NCI-H187 (cell line): ENCODE measurements at places on chromosomes 5 and 9.

GRCh38 chr5:164555809-164556208 lies 1050.4 kb downstream of the MAT2B start:
- no peak for DNase-seq

- no peak for DNase-seq
Observed at GRCh38 chr5:165175041-165175440, 1669.6 kb downstream of the MAT2B start.

GRCh38 chr9:21754741-21755140 lies 47.7 kb upstream of the MTAP start:
- DNase-seq = no peak

DNA sequence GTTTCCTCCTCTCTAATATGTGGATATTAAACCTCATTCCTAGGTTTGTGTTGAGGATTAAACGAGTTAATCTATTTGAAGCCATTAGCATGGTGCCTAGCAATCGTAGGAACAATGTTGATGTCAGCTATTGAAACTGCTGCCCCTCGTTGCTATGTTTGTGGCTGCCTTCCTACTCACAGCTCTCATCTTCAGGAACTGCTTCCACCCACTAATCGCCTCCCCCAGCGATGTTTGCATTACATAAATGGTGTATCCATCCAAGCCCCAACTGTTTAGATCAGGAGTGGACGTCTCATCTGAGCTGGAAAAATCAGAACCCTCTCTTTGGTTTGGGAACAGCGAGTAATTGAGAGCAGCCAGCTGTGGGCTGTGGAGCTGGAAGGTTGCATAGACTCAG lies 416.6 kb downstream of the ARHGEF28 start:
- DNase-seq = no peak

- DNase-seq = no peak
Observed at GRCh38 chr5:54577528-54577927, 60.0 kb downstream of the SNX18 start.

- DNase-seq = no peak
Observed at GRCh38 chr5:142803428-142804125, 33.4 kb downstream of the ARHGAP26 start.

GRCh38 chr5:13985731-13986418 lies 41.4 kb upstream of the DNAH5 start:
- no peak for DNase-seq

GRCh38 chr5:157177953-157178352 lies 2.7 kb upstream of the ITK start:
- no peak for DNase-seq

DNA sequence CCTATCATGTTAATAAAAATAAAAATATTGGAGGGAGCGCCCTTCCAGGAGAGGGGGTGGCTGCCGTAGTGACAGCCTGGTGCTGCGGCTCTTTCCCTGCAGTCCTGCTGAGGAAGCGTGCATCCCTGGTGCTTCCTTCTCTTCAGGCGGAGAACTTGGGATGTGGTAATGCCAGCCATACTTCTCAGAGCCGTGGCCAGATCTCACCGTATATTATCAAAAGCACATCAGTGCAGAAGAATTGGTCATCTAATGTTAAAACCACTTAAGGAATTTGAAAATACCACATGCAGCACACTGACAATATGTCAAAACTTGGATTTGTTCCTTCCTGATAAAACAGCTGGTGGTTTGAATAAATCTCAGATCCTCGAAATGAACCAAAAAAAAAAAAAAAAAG lies 17.7 kb downstream of the C9orf40 start:
- no peak for DNase-seq

DNA sequence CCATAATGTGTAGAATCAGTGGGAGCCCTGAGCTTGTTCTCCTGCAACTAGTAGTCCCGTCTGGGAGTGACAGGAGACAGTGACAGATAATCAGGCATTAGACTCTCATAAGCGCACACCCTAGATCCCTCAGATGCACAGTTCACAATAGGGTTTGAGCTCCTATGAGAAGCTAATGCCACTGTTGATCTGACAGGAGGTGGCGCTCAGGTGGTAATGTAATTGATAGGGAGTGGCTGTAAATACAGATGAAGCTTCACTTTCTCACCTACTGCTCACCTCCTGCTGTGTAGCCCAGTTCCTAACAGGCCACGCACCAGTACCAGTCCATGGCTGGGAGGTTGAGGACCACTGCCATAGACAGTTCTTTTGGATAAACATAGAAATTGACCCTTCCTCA lies 188.7 kb downstream of the ROR2 start:
- DNase-seq = no peak

DNA sequence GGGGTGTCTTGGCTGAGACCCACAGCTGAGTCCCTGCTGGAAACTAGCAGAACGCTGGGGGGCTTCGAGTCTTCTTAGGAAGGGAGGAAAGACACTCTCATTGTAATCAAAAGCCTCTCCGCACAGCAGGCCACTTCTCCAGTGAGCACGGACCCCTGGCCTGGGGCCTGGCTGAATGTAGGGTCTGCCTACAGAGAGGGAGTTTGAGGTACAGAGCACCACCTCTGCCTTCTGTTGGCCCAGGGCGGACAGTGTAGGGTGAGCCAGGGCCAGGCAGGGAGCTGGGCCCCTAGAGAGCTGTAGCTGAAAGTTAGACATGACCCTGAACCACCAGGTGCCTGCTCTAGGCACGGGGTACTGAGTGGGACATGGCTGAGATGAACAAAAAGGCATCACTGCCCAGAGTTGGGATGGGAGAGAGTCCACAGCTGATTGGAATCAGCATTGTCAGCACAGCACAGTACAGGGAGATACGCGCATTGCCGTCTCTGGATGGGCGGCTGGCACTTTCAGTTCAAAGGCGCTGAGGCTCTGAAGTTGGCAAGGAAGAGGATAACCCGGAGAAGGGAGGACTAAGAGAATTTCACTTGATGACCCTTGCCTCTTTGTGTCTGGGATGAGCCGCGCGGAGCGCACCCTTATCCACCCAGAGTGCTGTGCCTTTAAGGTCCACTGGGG lies 363 bp upstream of the SLC25A48 start:
- DNase-seq = no peak
